ENCODE measurements at places on chromosomes 2 and 18.
A peak's percentile ranks its signal among the peaks of the same experiment; 100 is the strongest.

GRCh38 chr2:233168919-233169318 is 82.6 kb upstream of the ATG16L1 start:
- no peak for DNase-seq

DNA sequence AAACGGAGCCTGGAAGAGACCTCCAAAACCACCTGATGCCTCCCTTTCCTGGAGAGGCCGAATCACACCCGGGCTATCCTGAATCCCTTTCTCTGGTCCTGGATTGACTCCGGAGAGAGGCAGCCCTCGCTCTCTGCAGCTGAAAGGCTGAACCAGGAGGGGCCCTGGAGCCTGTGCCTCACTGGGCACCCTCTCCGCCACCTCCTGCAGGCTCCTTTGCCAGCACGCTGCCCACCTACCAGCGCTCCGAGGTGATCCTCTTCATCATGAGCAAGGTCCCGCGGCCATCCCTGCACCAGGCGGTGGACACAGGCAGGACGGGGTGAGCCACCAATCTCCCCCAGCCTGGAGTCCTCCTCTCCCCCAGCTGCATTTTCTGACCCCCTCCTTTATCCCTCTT is 35.7 kb downstream of the POMC start:
- DNase-seq, result no peak

GRCh38 chr2:128452536-128453530 is 134.2 kb upstream of the HS6ST1 start:
- DNase-seq, result no peak

DNA sequence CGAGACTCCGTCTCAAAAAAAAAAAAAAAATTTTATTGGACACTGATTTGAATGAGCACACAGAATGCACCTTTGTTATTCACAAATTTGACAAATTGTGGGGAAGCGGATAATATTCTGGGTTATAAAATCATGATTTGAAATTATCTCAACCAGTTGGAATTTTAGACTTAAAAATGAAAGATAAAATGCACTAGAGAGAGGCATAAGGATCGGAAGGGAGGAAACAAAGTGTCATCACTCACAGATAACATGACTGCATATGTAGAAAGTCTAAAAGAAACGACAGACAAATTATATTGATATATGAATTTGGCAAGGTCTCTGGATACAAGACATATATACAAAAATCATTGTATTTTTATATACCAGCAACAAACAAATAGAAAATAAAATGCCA is 70.6 kb downstream of the CD28 start:
- no peak for DNase-seq

- no peak for DNase-seq
Observed at GRCh38 chr2:48415836-48416515, 114.0 kb upstream of the STON1 start.

GRCh38 chr18:75057169-75057960 is 151.6 kb downstream of the PTGR3 start:
- DNase-seq, result no peak

GRCh38 chr2:178392215-178392614 is 58.8 kb downstream of the PRKRA start:
- no peak for DNase-seq

DNA sequence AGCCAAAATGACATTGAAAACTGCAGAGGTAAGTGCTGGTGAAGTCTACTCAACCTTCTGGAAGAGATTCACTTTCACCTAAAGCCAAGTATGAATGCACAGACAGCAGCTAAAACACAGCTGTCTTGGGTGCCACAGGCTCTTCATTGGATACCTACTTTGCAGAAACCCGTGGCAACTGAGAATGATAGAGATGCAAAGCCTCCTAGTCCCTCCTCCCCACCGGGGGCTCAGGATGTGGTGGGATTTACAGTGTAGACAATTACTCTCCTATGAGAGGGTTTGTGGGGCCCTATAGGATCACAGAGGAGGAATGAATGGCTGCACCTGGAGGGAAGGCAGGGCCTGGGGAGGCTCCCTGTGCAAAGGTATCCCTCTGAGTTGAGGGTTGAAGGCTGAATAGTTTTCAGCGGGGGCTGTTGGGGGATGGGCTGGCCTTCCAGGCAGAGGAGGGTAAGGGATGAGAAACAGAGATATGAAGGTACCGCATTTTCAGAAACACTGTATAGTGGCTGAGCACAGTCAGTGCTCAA is 131.6 kb downstream of the RNF144A start:
- DNase-seq, result no peak

DNA sequence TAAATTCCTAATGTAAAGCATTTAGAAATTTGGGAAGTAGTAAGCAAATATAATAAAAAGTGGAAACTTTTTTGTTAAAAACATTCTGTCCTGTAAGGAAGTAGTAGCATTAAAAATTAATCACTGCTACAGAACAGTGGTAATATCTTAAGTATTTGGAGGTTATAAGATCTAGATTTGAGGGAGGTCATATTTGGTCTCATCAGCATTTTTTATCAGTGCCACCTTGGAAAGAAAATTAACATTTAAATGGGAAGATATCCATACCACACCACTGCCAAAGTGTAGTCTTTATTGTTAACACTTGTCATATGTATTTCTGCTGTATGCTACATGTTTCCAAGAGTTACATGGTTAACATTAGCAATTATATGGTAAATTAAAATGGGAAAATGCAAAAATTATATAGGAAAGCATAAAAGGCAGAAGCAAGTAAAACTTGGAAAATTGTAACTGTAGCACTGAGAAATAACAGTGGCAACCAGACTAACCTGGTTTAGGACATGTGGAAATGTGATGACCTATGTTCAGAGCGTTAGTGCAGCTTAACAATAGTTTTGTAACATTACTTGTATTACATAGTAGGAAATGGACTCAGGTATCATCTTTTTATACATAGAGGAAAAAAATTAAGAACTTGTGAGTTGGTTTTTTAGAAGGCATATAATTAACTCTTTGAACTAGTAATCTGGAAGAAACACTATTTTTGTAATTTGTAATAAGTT is 47.2 kb downstream of the CLIP4 start:
- DNase-seq, result no peak

- DNase-seq, result no peak
Observed at GRCh38 chr18:24545651-24546050, 85.2 kb downstream of the HRH4 start.

DNA sequence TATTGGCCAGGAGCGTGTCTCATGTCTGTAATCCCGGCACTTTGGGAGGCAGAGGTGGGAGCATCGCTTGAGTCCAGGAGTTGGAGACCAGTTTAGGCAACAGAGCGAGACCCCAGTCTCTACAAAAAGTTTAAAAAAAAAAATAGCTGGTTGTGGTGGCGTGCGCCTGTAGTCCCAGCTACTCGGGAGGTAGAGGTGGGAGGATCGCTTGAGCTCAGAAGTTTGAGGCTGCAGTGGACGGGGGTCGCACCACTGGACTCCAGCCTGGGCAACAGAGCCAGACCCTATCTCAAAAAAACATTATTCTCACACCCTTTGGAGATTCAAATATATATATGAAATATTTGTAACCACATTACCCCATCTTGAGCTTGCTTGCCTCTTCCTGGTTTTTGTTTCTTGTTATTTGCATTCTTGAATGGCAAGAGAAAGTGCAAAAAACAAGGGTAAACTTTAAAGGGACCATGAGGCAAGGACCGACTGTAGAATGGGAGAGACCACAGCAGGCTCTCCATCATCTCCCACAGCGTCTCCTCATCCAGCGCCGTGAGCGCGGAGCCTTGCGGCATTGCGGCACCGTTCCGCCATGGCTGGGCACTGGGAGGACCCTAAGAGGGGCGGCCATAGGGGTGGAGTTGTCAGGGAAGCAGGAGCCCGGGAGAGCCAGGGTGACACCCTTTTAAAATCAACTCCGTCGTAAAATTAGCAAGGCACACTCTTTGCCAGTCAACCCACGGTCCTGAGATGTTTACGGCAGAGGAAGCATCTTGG is 1.4 kb downstream of the ELP2 start:
- no peak for DNase-seq

GRCh38 chr2:189020179-189020578 is 46.0 kb downstream of the COL3A1 start:
- no peak for DNase-seq

- no peak for DNase-seq
Observed at GRCh38 chr2:223594259-223594658, 7.9 kb downstream of the SCG2 start.

- peak; percentile 36 for DNase-seq
Observed at GRCh38 chr2:182259629-182260150, 167.1 kb downstream of the PDE1A start.

- DNase-seq, result no peak
Observed at GRCh38 chr2:151826737-151827157, 1.5 kb downstream of the ARL5A start.

GRCh38 chr18:6052449-6052913 is 157.2 kb upstream of the TMEM200C start:
- DNase-seq, result no peak

DNA sequence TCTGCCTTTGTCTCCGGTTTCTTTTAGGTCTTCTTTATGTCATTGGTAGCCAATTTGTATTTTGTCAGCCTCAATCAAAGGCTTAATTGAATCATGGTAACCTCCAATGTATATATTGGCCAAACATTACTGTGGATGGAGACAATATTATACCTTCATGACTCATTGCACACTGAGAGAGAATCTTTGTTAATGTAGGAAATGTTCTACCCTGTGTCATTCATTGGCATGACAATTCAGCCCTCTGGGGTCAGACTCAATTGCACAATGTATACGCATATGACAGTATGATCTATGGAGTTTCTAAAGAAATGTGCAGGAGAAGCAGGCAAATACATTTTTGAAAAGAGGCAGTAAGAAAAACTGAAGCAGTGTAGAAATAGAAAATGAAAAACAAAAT is 162.6 kb downstream of the PDE11A start:
- no peak for DNase-seq

DNA sequence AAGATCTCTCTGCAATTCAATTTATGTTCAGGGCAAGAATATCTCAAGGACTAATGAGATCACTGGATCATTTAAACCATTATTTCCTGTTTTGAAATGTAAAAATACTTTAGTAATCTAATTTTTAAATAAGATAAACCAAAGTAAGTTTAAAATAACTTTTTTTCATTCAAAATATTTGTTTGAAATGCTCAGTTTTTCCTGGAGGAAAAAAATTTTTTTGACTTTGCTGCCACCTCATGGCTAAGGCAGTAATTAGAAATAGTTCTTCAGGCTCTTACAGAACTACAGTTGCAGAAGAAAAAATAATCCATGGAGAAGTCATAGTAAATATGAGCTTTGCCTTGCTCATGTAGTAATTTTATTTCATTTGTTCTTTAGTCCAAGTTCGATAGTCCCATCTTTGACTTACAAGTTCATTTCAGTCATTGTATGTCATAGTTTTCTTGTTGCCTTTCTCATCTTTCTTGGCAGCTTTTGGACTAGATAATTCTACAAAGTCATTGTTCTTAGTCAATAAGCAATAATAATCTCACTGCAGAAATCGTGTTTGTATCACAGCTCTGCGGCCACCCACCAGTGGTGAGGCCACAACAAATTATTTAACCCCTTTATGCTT is 127.4 kb downstream of the DPP4 start:
- peak; percentile 12 for DNase-seq

- DNase-seq, result no peak
Observed at GRCh38 chr18:62741118-62741566, 25.8 kb downstream of the PHLPP1 start.

DNA sequence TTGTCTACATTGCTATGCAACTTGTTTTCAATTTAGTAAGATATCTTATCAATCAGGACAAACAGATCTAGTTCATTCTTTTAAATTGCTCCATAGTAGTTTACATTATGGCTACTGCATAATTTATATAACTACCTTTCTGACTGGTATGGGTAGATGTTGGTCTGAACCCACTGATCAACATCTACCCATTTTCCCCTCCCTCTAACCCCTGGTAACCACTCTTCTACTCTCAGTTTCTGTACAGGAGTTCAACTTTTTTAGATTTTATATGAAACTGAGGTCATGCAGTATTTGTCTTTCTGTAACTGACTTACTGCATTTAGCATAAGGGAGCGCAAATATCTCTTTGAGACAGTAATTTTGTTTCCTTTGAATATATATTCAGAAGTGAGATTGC is 73.2 kb downstream of the ITSN2 start:
- no peak for DNase-seq

DNA sequence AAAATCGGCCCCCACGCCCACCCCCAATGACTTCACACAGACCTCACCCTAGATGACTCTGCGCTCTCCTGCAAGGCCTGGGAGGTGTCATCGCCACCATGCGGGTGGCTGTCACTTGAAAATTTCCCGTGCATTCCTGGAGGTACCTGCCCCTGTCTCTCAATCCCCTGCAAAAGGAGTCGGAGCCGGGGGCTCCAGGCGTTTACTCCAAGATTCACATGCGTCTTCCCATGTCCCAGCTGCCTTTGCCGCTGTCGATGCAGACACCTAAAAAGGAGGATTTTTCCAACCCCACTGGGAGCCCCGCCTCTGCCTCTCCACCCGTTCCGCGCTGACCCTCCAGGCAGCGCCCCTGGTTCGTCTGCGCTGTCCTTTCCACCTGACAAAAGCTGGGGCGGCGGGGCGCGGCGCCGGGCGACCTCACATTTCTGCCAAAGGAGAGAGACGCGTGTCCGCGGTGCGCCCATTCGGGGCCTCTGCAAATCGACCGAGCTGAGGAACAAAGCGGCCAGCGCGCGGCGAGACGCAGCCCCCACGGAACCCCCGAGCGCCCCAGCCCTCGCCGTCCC is 667 bp downstream of the REEP1 start:
- DNase-seq, result no peak

GRCh38 chr2:237120916-237121315 is 35.2 kb downstream of the COPS8 start:
- DNase-seq, result no peak

- DNase-seq, result no peak
Observed at GRCh38 chr2:149679286-149679685, 91.7 kb upstream of the MMADHC start.

DNA sequence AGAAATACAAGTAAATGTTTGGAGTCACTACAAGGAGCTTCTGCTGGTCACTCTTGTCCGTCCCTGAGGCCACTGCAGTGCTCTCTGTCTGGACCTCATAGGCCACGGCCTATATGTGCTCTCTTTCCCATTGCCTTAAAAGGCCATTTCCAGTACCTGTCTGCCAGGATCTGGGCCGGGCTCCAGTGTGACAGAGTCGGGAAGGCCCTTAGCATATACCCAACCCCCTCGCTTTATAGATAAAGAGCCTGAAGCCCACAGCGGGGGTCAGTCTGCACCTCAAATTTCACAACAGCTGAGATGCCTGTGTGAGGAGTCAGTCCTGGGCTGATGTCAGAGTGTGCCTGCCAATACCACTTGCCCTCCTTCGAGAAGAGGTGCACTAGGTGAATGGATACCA is 39.9 kb downstream of the ADD2 start:
- DNase-seq, result no peak

- peak; percentile 80 for DNase-seq
Observed at GRCh38 chr2:8229546-8229986, 452.3 kb upstream of the ID2 start.

Measured in fibroblast of the conjunctiva (primary cell).